ENCODE measurements at places on chromosomes 13 and 19.
A peak's percentile ranks its signal among the peaks of the same experiment; 100 is the strongest.

DNA sequence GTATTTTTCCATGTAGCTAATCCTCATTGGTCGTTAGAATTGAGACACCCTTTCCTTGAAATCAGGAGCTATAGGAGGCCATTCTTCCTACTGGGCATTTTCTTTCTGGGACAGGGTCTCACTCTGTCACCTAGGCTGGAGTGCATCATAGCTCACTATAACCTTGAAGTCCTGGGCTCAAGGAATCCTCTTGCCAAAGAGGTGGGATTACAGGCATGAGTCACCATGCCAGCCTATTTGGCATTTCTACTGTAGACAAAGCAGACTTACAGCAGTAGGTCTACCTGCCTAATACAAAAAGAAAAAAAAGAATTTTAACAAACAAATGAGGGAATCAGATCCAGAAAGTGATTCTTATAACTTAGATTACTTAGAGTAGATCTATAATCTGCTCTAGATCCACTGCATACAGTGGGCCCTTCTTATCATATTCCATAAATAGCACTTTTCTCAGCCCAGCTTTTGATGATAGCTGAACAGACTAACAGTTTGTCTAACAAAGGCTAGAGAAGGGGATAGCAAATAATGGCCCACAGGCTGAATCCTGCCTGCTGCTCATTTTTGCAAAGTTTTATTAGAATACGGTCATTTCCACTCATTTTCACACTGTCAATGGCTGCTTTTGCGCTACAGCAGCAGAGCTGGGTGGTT lies 36.7 kb upstream of the USPL1 start:
- no peak for DNase-seq

- DNase-seq = no peak
Measured at GRCh38 chr13:26621731-26622401, 64.4 kb downstream of the WASF3 start.

DNA sequence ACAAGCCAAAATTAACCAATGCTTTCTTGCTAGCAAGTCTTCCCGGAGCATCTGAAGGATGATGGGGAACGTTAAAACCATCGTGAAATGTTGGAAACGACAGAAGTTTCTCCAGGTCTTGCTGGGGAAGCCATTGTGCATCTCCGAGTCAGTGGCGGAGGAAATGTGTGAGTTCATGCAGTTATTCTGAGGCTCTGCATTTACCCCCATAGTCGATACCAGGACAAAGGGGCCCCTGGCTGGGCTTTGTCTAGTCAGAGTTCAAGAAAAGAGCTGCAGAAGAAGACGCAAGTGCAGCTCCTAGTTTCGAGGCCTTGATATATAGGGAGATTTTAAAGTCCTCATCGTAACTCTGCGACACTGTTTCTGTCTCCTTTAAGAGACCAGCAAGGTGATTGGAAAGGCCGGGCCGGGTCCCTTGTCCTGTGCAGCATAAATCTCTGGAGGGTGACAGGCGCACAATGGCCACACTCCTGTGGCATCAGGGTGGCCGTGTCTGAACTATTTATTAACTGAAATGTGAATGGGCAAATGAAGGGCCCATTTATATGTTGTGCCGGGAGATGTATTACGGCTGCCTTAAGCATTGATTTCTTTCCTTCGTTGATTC lies 172.0 kb downstream of the TEX29 start:
- no peak for DNase-seq

GRCh38 chr13:82477436-82477835 lies 1404.8 kb downstream of the SLITRK1 start:
- DNase-seq = no peak

GRCh38 chr13:103018556-103018955 lies 47.7 kb downstream of the SLC10A2 start:
- no peak for DNase-seq

DNA sequence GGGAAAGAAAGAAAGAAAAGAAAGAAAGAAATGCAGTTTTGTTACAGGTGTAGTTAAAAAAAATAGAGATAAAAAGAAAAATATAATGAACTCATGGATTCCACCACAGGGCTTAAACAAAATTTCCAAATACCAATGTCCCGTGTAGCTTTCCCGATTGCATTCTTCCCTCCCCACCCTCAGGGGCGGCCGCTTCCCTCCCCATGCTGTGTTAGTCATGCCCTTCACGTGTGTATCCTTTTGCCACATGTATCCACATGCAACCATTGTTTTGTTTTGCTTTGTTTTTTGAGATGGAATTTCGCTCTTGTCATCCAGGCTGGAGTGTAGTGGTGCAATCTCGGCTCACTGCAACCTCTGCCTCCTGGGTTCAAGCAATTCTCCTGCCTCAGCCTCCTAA lies 3.6 kb upstream of the KMT5C start:
- DNase-seq = peak; percentile 39

GRCh38 chr13:52112591-52112990 lies 16.3 kb downstream of the NEK5 start:
- DNase-seq = no peak

All from AG09309 (cell line).